ENCODE measurements at places on chromosomes 1 and 21.

DNA sequence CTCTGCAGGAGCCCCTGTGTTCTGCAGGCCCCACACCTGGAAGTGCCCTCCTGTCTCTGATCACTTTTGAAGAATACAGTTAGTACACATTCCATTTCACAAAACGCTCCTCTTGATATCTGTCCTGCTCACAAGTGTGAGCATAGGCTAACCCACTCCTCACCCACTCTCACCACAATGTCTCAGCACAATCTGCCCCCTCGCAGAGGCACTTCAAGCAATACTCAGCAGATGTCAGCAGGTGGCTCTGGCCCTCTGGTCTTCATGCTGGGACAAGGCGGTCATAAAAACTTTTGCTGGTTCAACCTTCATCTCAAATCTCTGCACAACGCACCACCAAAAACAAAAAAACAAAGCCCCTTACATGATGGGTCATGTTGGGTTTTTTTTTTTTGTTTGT, 671.2 kb downstream of the MATN1 start:
- DNase-seq, result no peak

DNA sequence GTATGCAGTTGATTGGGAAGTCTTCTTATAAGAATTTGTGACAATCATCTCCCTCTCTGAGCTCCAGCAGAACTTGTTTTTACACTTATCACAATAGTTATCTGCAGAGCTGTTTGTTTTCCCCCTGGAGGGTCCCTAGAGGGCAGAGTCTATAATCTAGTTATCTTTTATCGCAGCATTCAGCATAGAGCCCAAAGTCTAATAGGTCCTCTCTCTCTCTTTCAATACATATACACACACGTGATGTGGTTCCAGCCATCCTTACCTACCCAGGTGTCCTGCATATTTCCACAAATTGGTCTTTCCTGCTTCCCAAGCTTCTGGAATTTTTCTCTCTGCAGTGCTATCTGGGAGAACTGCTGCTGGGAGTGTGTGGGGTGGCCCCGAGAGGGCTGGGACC, 229.6 kb upstream of the KIAA0040 start:
- DNase-seq, result no peak

DNA sequence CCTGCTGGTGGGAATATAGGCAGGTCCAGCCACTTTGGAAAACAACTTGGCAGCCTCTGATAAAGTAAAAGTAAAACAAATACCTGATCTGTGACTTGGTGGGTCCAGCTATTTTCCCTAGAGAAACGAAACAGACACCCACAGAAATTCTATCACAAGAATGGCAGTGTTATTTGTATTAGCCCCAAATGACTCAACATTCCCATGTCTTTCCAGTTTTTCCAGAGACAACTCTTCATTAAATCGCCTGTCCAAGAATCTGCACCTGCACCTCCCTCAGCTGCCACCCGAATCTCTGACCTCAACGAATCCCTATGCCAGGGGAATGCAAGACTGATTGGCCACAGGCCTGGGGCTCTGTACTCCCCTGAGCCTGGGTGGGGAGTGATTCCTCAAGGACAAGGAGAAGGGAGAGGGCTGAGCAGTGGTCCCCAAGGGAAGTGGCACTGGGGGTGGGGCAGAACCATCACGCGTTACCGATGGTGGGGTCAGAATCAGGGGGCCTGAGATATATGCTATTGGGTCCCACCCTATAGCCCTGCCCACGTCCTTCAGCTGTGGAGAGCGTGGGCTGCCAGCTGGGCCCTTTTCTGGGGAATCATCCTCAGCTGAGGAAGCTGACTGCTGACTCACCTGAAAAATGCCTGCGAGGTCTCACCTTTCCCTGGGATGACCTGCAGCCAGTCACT, 553.0 kb downstream of the PTPRU start:
- DNase-seq, result no peak

GRCh38 chr1:226697929-226698544, 41.0 kb downstream of the ITPKB start:
- no peak for DNase-seq

DNA sequence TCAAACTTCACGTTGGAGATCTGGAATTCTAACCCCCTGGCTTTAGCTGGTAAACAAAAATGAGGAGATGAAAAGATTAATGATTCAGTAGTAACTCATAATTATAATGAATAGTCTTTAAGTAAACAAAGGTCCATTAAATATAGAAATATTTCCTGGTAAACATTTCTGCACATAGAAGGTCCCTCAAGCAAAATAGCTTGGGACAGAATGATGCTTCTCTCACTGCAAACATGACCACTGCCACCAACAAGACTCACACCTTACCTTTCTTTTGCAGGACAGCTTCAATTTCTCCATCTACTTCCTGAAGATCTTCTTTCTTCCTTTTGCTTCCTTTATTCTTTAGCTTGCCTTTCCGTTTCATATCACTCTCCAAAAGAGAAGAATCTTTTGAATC, 25.2 kb downstream of the NVL start:
- no peak for DNase-seq

DNA sequence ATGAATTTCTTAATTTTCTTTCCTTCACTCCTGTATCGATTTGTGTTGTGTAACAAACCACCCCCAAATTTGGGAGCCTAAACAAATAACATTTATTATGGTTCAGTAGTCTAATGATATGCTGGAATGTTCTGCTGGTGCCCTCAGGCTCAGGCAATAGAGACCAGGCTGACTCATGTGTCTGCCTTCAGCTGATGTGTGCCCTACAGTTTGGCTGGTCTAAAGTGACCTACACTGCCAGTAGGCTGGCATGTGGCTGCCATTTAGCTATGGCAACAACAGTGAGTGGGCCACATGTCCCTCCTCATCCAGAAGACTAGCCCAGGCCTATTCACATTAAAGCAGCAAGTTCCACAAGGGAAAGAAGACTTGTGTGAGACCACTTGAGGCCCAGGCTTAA, 115.8 kb downstream of the PTPRC start:
- no peak for DNase-seq

- no peak for DNase-seq
Observed at GRCh38 chr1:191699343-191699742, 458.9 kb upstream of the RGS18 start.

- DNase-seq, result no peak
Observed at GRCh38 chr1:39933956-39934941, 20.7 kb upstream of the MFSD2A start.

DNA sequence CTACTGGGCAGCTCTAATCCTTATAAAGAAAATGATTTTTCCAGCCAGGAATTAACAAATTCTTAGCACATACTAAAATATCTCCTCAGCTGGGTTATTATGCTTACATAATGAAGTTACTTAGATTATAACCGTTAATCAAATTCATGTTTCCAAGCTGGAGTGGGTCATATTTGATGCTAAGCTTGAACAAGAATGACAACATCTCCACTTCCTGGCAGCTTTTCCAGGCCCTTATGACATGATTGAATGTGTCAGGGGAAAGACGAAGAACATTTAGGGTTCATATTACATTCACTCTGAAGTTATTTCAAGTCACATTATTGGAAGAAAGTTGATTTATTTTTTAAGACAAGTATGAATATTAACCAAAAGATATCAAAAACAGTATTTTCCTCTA, 333.7 kb downstream of the PCP4 start:
- DNase-seq, result no peak

GRCh38 chr1:200306944-200307754, 102.7 kb downstream of the ZNF281 start:
- no peak for DNase-seq

- DNase-seq, result no peak
Observed at GRCh38 chr1:28417441-28417922, 47.9 kb downstream of the PHACTR4 start.

- DNase-seq, result peak; percentile 42
Observed at GRCh38 chr1:244796719-244797406, 38.6 kb upstream of the COX20 start.

GRCh38 chr1:154777154-154777553, 92.9 kb downstream of the KCNN3 start:
- no peak for DNase-seq

GRCh38 chr21:33265664-33266049, 510 bp upstream of the IL10RB start:
- DNase-seq, result no peak

DNA sequence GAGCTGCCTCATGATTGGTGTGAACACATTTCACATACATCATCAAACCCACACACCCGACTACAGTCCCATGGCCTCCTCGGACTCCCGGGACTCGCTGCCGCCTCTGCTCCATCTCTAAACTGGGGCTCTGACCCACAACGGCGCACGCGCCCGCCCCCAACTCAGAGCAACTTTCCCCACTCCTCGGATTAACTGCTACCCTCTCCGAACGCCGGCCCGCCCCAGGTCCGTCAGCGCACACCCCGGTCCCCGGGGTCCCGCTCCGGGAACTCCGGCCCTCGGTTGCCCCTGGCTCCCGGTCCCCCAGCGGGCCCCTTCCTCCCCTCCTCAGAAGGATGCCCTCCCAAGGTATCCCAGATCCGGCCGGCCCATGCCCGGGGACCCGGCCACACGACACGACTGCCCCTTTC, 740 bp downstream of the DSTYK start:
- DNase-seq, result no peak

- no peak for DNase-seq
Observed at GRCh38 chr1:205263580-205264190, 35.9 kb downstream of the TMCC2 start.

GRCh38 chr1:162040657-162041056, 17.0 kb upstream of the OLFML2B start:
- DNase-seq, result no peak

DNA sequence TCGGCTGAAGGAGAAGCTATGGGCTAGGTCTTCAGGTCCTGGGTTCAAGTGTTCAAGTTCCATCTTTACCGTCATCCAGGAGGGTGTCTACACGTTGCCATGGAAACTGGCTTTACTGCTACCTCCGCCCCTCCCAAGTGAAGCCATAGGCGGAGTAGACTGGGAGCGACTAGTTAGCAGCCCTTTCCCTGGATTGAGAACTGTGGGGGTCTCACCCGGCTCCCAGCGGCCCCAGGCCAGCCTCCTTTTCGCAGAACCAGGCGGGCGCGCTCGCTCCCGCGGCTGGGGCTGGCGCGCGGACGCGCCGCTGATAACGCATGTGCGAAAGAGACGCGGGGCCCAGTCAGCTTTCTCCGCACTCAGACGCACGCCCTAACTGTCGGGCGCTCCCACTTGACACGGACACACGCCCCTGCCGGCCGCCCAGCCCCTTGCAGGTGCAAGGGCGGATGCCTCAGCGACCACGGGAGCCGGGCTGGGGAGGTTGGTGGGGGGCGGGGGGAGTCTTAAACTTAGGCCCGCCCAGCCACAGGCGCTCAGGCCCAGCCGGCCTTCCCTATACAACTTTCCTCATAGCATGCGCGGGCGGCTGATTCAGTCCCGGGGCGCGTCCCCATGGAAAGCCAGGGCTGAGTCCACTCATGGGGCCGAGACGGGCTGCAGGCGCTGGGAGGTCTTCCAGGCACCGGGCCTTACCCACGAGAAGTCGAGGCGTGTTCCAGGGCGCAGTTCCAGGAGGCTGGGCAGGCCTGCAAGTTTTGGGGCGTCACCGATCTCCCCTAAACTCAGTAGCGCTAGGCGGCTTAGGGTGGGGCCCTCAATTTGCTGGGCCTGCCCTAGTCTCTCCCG, 7.4 kb downstream of the EFNA4 start:
- peak; percentile 69 for DNase-seq

- DNase-seq, result no peak
Observed at GRCh38 chr1:201760516-201760915, 68.4 kb upstream of the IPO9 start.

GRCh38 chr21:38798481-38798882, 7.2 kb upstream of the ETS2 start:
- DNase-seq, result no peak

DNA sequence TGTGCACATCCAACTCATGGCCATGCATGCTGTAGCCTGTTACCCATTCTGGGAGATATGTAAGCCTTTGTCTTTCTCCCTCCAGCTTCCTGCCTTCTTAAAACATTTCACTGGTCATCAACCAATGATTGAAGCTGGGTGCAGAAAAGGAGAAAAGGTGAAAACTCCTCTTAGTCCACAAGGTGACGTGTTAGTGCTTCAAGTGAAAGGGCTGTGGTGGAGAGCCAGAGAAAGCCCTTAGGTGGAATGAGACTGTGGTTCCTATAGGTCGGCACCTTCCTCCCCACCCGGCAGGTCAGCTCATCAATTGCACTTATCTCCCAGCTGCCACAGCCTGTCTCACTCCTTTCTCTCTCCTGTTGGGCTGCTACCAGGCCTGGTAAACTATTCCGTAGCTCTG, 30.4 kb downstream of the ERG start:
- DNase-seq, result no peak

GRCh38 chr1:2586154-2587070, at the start of gene PRXL2B:
PRXL2B (plus strand) TSS chr1:2586777; CDS start chr1:2586886, 109 bp downstream.
- DNase-seq, result peak; percentile 95

DNA sequence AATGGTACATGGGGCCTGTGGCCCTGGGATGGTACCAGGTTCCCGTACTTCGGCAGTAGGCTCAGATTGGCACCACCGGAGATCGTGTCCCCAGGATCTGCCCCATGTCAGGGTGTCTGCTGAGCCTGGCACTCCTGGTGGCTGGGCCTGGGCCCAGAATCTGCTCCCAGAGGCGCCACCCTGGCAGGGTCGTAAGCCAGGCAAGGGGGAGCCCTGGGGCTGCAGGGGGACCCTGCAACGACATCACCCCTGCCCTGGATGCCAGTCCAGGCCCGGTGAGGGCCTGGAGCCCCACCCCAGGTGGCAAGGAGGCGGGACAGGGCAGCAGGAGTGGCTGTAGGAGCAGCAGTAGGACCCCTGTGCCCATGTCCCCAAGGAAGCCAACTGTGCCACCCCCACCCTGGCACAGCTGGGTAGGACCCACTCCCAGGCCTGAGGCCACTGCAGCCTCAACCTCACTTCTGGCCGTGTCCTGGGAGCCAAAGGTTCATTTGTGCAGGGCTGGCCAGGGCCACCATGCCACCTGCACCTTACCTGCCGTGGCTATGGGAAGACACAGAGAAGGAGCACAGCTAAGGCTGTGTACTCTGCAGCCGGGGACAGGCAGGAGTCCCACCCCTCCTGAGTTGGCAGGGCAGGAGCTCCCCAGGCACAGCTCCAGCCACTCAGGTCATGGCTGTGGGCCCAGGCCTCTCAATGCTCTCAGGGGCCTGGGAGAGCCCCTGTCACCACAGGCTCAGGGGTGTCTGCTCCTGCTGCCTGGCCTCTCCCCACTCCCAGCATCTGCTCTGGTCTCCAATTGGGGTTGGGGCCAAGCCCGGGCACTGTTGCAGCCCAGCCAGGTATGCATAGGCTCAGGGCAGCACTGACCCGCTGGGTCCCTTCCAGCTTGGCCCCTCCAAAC, 141.7 kb downstream of the EIF4G3 start:
- no peak for DNase-seq

All from effector CD8-positive, alpha-beta T cell (primary cell).